Amniotic stem cell (primary cell): ENCODE measurements at places on chromosomes 12 and 14.

- DNase-seq, result no peak
These were observed 76.3 kb upstream of the PSMC1 start for GRCh38 chr14:90179809-90180779.

- DNase-seq, result no peak
These were observed 347 bp downstream of the SYNDIG1L start for GRCh38 chr14:74425525-74426201.

GRCh38 chr14:61661471-61662400 lies 33.6 kb upstream of the HIF1A start:
- no peak for DNase-seq

- no peak for DNase-seq
These were observed 44.7 kb downstream of the KCTD10 start for GRCh38 chr12:109432431-109432830.
